ENCODE measurements at places on chromosomes 2 and 18.

GRCh38 chr2:235851828-235852525 is 316.2 kb downstream of the GBX2 start:
- DNase-seq = no peak

GRCh38 chr18:60010513-60010912 is 110.7 kb downstream of the PMAIP1 start:
- no peak for DNase-seq

DNA sequence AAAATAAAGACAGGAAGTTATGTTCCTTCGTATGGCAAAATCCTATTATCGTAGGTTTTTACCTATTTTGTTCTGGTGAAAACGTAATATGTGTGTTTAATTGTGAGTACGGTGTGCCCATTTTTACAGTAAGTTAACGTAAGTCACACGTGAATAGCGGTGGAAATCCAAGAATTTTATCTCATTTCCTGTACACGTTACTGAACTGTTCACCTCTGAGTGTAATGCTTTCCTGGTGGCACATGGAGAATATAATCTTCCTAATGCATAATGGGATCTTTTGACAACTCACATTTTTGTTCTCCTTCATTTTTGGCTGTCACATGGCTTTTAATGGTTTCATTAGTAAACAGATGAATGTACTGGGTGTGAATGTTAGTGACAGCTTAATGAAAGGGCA is 28.2 kb downstream of the BCL2L11 start:
- no peak for DNase-seq

- peak; percentile 63 for DNase-seq
Measured at GRCh38 chr2:121699421-121700333, 37.0 kb downstream of the NIFK start.

- DNase-seq = no peak
Measured at GRCh38 chr2:64698177-64698643, 44.5 kb upstream of the SERTAD2 start.

DNA sequence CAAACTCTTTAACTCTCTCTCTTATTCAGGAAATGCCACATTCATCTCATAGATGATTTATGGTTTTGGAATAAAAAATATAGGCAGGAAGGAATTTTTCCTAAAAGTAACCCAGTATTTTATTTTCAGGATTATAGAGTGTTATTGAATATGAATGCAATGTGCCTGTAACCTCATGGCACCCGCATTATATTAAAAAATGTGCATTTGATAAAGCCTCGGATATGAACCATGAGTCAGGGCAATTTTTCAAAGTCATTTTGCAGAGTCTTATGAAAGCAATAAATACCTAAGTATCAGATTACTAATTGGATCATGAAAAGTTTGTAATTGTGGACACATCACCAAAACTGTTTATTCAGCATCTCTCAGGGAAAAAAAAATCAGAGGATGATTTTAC is 573.8 kb downstream of the TSN start:
- no peak for DNase-seq

DNA sequence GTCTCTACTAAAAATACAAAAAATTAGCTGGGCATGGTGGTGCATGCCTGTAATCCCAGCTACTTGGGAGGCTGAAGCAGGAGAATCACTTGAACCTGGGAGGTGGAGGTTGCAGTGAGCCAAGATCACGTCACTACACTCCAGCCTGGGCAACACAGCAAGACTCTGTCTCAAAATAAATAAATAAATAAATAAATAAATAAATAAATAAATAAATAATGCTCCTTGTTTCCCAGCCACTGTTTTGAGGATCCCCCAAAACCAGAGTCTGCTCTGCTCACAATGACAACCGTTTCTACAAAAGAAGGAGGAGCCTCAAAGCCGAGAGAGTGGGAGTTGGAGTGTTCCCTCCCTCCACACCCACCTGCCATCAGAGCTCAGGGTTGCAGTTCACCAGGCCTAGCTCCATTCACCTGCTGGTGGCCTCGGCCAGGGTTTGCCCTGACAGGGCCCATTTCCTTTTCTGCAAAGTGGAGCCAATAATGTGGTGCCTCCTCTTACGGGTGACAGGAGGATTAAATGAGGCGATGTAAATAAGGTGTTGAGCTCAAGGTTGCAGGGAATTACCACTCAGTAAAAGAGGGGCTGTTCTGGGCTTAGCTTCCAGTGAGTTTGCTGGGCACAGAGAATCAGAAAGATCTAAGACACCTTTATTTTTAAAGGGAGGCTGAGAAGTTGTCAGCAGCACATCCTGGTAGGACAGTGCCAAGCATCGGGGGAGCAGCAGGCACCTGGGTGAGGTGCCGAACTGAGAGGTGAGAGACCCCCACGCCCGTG is 25.5 kb downstream of the CRACDL start:
- DNase-seq = no peak

- DNase-seq = no peak
Measured at GRCh38 chr18:11909061-11909455, 941 bp upstream of the MPPE1 start.

DNA sequence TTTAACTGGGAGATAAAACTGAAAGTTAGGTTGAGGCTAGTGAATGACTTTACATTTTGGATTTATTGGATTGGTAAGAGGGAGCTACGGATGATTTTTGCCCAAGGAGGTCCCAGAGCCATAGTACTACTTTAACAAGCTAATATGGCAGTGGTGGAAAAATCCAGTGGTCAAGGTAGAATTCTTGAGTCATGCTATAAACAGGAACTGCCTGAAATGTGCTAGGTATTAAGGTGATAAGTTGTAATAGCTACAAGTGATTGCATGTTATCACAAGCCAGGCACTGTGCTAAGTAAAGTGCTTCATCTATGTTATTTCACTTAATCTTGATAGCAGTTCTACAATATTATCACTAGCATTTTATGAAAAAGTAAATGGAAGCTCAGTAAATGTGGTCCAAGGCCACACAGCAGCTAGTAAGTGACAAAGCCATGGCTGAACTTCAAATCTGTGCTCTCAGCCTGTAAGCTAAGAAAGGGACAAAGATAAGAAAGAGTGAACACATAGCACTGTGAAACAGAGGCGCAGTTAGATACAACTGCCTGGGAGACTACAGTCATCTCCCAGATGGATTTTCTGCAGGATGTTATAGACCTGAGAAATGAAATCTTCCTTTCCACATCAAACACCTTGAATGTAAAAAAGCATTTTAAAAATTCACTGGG is 469.6 kb downstream of the TGIF1 start:
- DNase-seq = no peak

DNA sequence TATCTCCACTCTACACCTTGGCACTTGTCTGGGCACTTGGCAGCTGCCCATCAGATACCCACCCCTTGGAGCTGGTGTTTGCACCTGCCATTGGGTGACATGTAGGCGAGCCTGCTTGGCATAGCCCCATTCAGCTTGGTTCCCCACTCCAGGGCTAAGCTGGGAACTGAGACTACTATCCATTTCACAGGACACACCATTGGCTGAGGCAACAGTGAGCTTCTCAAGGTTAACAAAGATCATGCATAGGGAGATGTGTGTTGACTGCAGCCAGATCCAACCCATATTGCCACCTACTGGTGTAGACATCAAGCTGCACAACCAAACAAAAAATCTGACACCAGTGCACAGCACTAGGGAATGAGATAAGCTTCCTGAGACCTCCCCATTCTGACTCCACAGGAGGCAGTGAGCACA is 1389.8 kb upstream of the TMEFF2 start:
- DNase-seq = no peak

DNA sequence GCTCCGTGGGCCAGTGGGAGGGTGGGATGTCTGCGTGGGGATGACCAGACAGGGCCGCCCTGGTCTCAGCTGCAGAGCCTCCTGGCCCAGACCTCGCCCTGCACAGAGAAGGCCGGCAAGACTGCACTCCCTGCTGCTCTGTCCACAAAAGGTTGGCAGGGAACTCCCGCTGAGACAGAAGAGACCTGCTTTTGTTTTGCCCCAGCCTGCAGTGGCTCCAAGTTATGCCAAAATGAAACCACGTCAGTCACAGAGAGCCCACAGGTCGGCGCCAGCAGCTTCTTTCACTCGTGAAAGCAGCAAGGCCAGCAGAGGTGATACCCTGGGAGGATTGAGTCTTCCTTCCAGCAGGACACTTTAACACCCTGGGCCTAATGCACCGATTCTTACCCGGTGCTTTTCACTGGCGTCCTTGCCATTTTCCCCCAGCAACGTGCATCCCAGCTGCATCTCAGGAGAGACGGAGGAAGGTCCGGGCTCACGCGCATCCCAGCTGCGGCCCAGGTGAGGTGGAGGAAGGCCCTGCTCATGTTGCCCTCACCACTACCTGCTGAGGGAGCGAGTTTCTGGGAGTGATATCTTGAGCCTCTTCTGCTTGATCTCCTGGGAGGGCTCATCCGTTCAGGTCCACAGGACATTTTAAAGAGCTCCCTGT is 22.1 kb upstream of the CTDP1 start:
- DNase-seq = no peak

- DNase-seq = no peak
Measured at GRCh38 chr18:42773870-42774269, 341.6 kb downstream of the RIT2 start.

GRCh38 chr18:79584491-79585394 is 94.9 kb upstream of the CTDP1 start:
- no peak for DNase-seq

DNA sequence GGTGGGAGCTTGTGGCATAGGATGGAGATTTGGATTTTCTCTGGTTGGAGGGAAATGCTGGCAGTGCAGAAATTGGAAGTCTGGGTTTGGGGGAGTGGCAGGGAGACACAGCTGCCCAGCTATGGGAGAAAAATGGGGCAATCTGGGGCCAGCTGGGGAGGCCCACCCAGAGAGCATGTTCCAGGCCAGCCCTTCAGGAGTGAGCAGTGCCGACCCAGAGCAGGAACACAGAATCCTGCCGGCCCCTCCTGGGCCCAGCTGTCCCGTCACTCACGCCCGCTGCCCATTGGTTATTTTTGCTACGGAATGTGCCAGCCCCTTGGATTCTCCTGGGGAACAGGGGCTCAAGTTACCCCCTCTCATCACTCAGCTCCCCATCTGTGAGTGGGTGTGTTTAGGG is 4.9 kb downstream of the SPEG start:
- no peak for DNase-seq

GRCh38 chr2:197138506-197138905 is 172.1 kb downstream of the ANKRD44 start:
- no peak for DNase-seq

DNA sequence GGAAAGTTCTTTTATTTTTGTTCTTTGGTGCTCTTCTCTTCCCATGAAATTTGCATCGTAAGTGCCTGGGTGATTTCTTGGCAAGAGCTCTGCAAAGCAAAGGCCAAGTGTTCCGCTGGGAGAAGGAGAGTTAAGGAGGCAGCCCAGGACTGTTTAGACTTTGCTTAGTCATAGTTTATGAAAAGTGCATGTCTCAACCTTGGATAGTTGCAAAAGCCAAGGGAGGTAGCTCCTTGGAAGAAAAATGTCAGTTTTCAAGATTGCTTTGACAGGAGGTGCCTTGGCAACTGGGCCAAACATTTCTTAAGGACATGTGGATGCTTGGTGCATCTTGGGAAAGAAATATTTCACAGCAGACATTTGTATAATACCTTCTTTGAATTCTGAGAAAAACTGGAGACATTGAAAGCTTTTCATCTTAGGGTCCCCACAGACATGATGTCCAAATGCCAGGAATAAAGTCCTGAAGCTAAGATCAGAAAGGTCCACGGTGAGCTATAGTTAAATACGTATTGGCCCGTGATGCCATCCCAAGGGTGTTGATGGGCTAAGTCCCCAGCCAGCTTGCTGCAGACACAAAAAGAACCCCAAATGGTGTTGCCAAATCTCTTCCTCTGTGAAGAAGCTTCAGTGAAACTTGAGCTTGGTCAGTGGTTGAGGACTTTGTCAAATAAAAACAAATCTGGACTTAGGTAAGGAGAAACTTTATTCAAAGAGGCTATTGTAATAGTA is 96.3 kb upstream of the THUMPD2 start:
- no peak for DNase-seq

Measured in activated CD8-positive, alpha-beta memory T cell treated with anti-CD3 and anti-CD28 coated beads for 1 hour (primary cell).